ENCODE measurements at places on chromosomes 7 and 10. TPM values are rescaled to one million over a fixed set of nuclear protein-coding genes. Genes with fewer than 3 reads are reported as not detected.
A peak's percentile ranks its signal among the peaks of the same experiment; 100 is the strongest.

Gene GUSB
- total RNA-seq = 32.6 TPM

Gene LRRC4
- total RNA-seq = 0.29 TPM

- DNase-seq = peak; percentile 98
Measured at GRCh38 chr7:2641406-2642393, 9.9 kb downstream of the TTYH3 start.

GRCh38 chr7:73369009-73369408 lies 41.0 kb downstream of the FKBP6 start:
- DNase-seq = peak; percentile 55

DNA sequence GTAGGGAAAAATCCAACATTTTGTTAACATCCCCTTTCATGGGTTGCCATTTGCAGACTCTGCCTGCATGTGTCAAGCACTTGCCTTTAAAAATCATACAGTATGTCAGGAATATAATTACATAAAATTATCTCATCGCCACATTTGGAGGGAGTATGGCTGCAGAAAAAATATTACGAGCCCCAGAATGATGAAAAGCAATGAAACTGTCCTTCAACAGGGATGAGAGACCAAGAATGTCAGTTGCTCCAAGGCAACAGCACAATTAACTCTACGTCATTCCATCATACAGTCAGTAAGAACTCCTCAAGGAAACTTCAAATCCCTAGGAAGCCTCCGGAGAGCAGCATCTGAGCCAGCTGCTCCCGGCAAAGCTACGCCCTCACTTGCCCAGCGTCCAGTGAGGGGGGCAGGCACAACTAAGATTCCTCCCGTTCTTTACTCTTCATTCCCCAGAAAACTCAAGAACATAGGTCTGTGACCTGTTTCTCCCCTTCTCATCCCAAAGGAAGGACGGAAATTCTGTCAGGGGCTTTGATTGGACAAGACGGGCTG lies 132.9 kb downstream of the ANLN start:
- DNase-seq = no peak

GRCh38 chr10:68137171-68137570 lies 27.9 kb downstream of the MYPN start:
- DNase-seq = no peak

DNA sequence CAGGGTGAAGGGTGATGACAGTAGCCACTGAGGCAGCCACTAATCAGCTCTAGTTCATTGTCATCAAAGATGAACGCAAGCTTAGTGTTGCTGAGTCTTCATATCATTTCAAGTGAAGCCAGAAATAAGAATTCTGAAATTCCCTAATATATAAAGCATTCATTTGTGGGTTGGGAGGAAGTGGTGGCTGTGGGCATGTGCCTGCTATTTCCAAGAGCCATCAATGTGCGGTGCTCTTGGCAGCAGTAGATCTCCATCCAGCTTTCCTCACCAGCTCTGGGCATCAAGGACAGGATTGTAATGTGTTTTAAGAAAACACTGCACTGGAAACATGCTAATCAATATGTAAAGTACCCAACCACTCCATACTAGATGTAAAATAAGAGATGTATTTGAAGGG lies 202.5 kb upstream of the AHR start:
- DNase-seq = no peak

GRCh38 chr10:88880282-88881076 lies 434 bp downstream of the STAMBPL1 start:
- peak; percentile 94 for DNase-seq
